ENCODE measurements at places on chromosomes 1 and 21.

GRCh38 chr1:114979278-114979891 lies 50.2 kb upstream of the TSHB start:
- DNase-seq = peak; percentile 11

DNA sequence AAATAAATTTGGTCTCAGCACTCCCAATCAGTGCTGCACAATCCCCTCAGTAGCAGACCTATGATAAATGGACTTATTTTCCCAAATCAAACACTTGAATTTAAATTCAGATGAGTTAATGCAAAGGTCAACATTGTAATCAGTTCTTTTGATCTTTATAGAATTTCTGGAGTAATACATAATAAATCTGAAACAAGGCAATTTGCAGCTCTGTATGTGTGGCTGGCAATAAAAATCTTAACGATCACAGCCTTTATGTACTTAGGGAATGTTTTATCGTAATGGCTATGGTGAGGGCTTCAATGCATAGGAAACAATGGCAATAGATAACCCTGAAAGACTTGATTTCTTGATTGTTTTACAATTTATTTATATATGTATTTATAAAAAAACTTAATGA lies 91.4 kb downstream of the GPATCH2 start:
- no peak for DNase-seq

- DNase-seq = no peak
Observed at GRCh38 chr1:224495866-224496265, 61.3 kb upstream of the WDR26 start.

DNA sequence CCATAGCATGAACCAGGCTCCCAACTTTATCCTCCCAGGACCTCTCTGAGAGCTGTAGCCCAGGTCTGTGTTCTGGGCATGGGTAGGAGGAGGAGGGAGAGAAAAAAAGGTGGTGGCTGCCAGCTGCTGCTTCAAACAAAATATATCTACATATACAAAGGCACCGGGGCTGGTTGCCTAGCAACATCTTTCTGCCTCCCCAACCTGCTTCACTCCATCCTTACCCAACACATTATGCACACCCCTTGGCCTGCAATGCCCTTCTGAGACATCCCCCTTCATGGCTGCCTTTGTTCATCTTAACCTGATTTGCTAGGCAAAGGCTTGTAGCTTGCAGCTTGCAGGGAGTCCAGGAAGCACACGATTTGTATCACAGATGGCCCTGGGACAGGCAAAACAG lies 27.2 kb upstream of the ATP1A1 start:
- DNase-seq = no peak

DNA sequence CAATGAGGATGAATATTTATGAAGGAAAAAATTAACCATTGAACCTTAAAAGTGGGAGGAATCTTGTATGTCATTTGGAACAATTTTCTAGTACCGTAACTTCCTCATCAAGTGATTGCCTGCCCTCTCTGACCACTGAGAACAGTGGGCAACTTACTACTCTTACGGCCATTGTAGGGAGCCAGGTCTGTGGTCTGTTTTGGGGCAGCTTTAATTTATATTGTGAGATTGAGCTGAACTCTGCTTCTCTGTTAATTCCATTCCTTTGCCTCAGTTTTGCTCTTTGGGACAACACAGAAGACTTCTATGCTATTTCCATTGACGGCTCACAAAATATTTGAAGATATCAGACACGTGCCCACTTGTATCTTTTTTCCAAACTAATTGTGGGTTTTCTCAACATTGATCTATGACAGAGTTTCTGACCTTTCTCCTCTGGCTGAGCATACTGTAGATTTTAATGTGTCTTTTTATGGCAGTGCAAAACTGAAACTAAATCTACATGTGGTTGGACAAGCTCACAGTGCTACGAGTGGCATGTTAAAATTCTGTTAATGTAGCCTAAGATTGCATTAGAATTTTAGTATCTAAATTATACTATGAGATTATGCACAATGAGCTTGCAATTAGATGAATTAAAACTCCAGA lies 27.8 kb upstream of the ZNF281 start:
- DNase-seq = no peak

- DNase-seq = no peak
Observed at GRCh38 chr1:55064071-55064581, 24.8 kb downstream of the PCSK9 start.

- no peak for DNase-seq
Observed at GRCh38 chr1:201509601-201510374, 2.9 kb upstream of the CSRP1 start.

- DNase-seq = no peak
Observed at GRCh38 chr1:88897070-88897730, 5.8 kb upstream of the GTF2B start.

- no peak for DNase-seq
Observed at GRCh38 chr1:21956720-21957552, 19.8 kb upstream of the HSPG2 start.

GRCh38 chr1:156499194-156499841 lies 1.3 kb downstream of the MEF2D start:
- DNase-seq = no peak

- no peak for DNase-seq
Observed at GRCh38 chr1:26336477-26337205, 17.3 kb downstream of the CRYBG2 start.

GRCh38 chr1:151370211-151370911 lies 2.1 kb downstream of the SELENBP1 start:
- no peak for DNase-seq

DNA sequence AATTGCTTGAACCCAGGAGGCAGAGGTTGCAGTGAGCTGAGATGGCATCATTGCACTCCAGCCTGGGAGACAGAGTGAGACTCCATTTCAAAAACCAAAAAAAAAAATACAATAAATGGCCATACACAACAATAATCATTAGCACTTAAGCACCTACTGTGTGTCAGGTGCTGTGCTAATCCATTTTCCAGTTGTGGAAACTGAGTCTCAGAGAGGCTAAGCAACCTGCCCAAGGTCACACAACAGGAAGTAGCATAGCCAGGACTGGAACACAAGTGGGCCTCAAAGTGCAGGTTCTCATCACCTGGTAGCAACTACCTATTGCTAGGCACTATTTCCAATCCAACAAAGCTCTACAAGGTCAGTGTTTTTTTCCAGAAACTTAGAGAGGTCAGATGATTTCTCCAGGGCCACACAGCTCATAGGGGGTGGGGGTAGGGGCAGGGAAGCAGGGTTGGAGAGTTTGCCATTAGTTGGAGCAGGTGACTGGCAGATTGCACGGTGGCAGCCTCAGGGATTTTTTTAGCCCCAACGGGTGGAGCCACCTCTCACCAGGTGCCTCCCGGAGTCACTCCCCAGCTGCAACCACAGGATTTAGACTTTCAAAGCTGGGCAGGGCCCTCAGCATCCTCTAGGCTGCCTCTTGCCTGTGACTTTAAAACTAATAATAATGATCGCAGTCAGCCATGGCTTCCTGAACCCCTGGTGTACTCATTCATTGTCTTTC lies 52.5 kb upstream of the ID3 start:
- no peak for DNase-seq

DNA sequence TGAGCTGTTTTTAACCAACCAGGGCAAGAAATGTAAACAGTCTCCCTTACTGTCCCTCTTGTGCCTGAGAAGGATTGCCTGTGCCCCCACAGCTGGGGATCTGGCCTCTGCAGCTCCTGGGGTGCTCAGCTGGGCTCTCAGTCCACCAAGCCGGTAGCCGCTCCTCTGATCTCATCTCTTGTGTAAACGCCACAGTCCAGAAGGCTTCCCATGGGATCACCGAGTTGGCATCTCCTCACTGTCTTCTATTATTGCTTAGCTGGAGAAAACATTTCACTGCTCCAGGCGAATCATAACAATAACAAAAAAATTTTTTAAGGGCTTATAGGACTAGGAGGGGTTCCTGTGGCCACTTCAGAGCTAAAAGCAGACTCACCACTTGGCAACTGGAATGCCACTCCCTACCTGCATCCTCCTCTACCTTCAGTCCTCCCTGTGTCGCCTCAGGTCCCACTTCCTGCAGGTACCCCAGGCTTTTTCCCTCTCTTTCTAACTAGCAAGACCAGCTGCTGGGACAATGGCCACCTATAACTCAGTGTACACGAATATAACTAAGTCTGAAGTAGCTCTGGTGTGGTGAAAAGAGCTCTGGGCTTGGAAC lies 75.8 kb downstream of the ATP1A1 start:
- no peak for DNase-seq

DNA sequence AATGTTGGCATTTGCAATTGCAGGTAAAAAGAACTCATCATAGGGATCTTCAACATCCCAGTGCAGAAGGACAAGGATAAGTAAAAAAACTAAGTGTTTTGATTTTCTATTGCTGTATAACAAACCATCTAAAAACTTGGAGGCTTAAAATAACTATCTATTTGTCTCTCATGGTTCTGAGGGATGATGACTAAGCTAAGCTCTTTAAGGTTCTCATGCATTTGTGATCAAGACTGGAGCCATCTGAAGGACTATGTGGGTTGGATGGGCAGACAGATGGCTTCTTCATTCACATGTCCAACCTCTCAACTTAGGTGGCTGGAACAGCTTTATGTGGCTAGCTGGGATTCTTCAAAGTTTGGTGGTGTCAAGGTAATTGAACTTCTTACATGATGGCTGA lies 51.5 kb downstream of the RPL5 start:
- no peak for DNase-seq

GRCh38 chr1:165647517-165647916 lies 16.5 kb downstream of the MGST3 start:
- no peak for DNase-seq

- no peak for DNase-seq
Observed at GRCh38 chr1:161182214-161182613, 4.9 kb upstream of the B4GALT3 start.

- no peak for DNase-seq
Observed at GRCh38 chr1:243582326-243582725, 267.7 kb downstream of the AKT3 start.

GRCh38 chr1:31765516-31765915 lies 1.4 kb upstream of the ADGRB2 start:
- no peak for DNase-seq

DNA sequence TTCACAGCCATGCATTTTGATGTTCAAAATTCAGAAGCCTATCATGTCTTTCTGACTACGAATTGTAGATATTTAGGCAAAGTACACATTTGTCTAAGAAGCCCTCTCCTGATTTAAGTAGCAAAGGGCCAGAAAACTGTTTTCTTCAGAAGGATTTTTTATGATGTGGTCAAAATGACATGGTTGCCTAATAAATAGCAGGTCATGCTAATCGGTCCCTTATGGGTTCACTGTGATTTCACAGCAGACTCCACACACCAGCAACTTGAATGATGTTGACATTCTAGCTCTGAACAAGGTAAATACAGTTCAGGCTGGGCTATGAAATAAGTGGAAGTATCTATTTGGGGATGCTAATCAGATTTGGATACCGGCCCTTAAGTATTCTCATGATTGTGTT lies 178.7 kb upstream of the DPYD start:
- DNase-seq = no peak

- no peak for DNase-seq
Observed at GRCh38 chr1:203342192-203342940, 8.6 kb downstream of the FMOD start.

DNA sequence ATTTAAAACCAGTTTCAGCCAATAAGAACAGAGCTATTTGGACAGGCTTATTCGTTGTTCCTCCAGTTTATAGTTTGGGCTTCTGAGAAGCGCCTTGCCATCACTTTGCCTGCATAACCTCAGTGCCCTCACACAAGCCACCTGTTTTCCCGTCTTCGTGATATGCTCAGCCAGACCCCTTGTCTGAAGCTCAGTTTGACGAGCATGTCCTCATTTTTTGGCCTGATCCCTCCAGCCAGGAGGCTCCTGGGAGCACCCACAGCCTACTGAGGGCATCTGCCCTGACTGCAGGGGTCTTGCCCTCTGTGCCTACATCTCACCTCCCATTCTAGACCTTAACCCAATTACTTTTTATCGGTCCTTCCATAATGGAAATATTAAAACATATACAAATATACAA lies 95.3 kb downstream of the ADARB1 start:
- no peak for DNase-seq

- DNase-seq = no peak
Observed at GRCh38 chr1:180837020-180837419, 75.7 kb upstream of the KIAA1614 start.

- DNase-seq = no peak
Observed at GRCh38 chr1:109198745-109199144, 15.0 kb upstream of the SARS1 start.

DNA sequence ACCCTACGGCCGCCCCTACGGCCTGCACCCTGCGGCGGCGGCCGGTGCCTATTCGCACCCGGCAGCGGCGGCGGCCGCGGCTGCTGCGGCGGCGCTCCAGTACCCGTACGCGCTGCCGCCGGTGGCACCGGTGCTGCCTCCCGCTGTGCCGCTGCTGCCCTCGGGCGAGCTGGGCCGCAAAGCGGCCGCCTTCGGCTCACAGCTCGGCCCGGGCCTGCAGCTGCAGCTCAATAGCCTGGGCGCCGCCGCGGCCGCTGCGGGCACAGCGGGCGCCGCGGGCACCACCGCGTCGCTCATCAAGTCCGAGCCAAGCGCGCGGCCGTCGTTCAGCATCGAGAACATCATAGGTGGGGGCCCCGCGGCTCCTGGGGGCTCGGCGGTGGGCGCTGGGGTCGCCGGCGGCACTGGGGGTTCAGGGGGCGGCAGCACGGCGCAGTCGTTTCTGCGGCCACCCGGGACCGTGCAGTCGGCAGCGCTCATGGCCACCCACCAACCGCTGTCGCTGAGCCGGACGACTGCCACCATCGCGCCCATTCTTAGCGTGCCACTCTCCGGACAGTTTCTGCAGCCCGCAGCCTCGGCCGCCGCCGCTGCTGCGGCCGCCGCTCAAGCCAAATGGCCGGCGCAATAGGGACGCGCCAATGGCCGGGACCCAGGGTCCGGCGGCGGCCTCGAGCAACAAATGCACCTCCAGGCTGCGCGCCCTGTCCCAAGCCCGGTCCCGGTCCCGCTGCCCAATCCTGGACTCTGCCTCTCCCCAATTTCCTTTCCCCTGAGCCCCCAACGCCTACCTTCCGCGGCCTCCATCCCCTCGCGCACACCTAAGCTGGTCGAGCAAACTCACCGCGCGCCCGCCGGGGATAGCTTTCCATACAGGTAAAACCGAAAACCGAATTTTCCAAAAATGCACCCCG lies 1.8 kb downstream of the FOXD3 start:
- no peak for DNase-seq

DNA sequence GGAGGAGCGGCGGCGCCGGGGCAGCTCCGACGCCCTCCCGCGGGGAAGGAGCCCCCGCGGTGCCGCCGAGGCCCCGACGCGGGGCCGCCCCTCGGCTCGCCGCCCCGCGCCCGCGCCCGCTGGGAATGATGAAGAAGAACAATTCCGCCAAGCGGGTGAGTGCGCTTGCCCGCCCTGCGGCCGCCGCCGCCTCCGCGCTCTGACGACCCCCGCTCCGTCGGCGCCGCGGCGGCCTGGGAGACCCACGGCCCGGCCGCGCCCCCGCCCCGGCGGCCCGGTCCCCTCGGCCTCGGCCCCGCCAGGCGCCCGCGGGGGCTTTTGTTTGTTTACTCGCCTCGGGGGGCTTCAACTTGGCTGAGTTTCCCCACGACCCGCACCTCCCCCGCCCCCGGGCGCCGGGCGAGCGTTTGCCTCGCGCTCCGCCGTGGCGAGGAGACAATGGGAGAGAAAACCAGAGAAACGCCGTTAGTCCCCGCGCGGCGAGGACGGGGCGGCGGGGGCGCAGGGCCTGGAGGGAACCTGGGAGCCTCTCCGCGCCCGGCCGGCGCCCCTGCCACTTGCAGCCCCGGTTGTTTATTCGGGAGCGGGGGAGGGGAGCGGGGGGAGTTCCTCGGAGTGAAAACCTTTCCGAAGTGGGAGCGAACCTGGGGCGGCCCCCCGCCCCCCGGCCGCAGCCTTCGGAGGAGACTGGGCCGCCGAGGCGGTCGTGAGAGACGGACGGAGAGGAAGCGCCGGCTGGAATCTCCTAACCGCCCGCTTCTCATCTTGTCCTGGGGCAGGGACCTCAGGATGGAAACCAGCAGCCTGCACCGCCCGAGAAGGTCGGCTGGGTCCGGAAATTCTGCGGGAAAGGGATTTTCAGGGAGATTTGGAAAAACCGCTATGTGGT lies 661 bp downstream of the PLEKHO1 start:
- DNase-seq = no peak

Data from amniotic stem cell (primary cell).